Heart left ventricle (tissue), 16 donors: ENCODE measurements at places on chromosomes 11 and 22. TPM values are rescaled to one million over a fixed set of nuclear protein-coding genes. Genes with fewer than 3 reads are reported as not detected.

- no peak for DNase-seq
Measured at GRCh38 chr11:57417056-57417455, 9.9 kb downstream of the SLC43A3 start.

DNA sequence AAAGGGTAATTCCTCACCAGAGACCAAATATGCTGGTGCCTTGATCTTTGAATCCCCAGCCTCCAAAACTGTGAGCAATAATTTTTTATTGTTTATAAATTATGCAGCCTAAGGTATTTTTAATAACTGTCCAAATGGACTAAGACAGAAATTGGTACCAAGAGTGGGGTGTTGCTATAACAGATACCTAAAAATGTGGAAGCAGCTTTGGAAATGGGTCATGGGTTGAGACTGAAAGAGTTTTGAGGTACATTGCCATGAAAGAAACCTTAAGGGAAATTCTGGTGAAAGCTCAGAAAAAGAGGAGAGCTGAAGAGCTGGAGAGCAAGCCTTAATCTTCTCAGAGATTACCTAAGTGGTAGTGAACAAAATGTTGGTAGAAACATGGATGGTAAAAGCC lies 378.2 kb downstream of the NXPE2 start:
- DNase-seq = no peak

- DNase-seq = no peak
Measured at GRCh38 chr22:39341179-39341578, 8.6 kb upstream of the SYNGR1 start.

- DNase-seq = no peak
Measured at GRCh38 chr11:10938650-10939387, 81.0 kb upstream of the ZBED5 start.

DNA sequence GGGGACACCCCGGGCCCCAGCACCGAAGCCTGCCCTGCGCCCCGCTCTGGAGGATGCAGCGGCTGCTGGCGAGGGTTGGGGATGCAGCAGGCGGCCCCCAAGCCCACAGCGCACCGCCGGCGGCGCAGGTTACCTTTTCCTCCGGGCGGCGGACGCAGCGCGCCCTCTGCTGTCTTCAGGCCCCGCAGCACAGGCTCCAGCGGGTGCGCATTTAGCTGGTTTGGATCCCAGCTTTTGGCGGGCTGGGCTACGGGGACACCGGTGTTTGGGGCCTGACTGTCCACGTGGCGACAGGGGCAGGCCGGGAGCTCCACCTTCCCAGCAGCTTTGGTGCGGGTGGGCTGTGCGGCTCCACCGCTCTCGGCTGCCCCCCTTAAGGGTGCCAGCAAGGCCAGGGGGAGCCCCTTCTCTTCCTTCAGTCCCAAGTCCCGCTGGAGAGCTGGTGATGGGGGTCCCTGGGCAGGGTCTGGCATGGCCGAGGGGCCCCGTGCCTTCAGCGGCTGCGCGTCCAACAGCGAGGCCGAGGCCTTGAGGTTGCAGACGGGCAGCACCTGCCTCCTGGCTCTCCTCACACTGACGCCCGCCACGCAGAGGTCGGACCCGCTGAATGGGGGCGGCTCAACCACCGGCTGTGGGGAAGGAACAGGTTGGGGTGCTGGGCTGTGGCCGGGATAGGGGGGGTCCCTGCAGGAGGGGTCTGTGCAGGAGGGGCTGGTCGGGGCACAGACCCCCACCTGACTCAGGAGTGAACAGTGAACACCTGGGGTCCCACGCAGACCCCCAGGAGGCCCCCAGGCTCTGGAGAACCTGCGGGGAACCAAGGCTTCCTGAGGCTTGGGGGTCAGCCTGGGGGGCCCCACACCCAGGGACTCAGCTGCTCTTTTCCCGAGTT lies 18.0 kb upstream of the IL17REL start:
- DNase-seq = peak; percentile 61

- no peak for DNase-seq
Measured at GRCh38 chr22:42922374-42923191, 65.5 kb upstream of the ARFGAP3 start.

DNA sequence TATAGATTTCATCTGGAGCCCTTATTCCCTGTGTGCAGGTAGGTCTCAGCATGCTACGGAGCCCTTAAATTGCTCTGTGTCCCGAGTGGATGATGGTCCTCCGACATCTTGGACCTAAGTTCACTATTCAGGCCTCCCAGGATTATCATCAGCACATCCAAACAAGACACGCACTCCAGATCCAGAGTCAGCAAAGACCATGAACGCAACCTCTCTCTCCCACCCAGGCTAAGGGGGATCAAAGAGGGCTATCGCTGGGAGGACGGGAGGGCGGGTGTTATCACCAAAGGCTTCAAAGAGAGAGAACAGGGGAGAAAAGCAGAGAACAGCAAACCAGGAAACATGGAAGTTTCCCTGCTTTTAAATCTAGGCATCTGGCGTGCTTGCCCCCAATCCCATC lies 659.4 kb downstream of the TBC1D22A start:
- DNase-seq = no peak

- no peak for DNase-seq
Measured at GRCh38 chr11:10631761-10632160, 61.8 kb downstream of the IRAG1 start.

GRCh38 chr11:68659158-68659921 lies 25.0 kb upstream of the GAL start:
- DNase-seq = peak; percentile 80

- no peak for DNase-seq
Measured at GRCh38 chr11:115464269-115464668, 39.9 kb downstream of the CADM1 start.

DNA sequence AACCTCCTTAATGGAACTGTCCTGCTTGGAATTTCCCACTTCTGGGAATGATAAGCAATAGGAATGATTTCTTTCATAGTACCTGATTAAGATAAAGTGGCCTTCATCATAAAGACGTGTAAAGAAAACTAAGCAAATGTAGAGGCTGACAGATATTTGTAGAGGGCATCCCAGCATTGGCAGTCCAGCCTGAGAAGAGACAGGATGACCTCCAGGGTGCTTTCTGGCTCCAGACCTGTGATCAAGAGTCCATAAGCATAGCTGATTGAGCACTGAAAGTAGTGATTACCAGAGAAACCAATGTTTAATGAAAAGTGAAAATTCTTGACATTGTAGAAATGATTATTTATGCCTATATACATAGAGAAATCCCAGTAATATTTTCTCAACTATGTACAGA lies 33.6 kb downstream of the YAP1 start:
- peak; percentile 35 for DNase-seq

GRCh38 chr11:8719211-8719649 lies 36.6 kb downstream of the RPL27A start:
- DNase-seq = peak; percentile 76

DNA sequence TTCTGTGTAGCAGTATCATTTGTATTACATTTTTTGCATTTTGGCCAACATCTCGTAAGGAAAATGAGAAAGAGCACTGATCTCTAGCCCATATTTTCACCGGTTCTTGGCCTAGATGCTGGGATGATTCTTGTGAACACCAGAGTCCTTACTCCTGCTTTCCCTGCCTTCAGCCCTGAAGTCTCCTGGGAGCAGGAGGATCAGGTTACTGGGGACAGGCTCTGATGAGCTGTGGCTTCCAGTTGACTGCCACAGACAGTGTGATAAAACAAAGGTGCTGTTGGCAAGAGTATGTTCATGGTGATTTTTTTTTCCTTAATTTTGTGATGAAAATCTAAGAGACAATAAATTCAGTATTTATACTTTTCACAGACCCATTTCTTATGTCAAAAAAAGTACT lies 34.2 kb upstream of the ADSL start:
- no peak for DNase-seq

GRCh38 chr22:22738959-22739585 lies 94.7 kb downstream of the GGTLC2 start:
- no peak for DNase-seq

GRCh38 chr11:78583889-78584288 lies 9.2 kb upstream of the NARS2 start:
- no peak for DNase-seq

DNA sequence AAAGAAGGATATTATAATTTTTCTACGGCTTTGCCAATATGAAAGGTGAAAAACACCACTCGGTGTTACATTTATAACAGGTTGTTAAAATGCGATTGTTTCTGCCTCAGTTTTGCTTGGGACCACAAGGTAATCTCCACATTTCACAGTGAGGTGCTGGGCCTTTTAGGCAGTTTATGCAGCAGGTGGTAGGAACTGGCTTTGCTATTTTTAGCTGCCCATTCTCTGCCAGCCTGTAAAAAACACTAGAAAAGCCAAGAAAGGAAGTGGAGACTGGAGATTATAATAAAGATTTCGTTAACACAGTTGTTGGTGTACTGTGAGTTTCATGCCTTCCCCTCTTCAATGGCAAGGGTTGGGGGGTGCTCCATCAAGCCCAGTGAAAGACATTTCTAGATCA lies 8.0 kb upstream of the MRPL16 start:
- no peak for DNase-seq

DNA sequence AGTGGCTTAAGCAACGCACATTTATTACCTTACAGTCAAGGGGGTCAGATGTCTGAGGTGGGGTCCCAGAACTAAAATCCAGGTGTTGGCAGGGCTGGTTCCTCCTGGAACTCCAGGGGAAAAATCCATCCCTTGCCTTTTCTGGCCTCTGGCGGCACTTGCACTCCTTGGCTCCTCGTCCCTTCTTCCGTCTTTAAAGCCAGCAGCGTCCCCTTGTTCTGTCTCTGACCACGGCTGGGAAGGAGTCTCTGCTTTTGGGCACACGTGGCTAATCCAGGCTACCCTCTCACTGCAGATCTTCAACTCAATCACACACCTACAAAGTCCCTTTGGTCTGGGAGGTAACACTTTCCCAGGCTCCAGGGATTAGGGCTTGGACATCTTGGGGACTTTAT lies 73.5 kb upstream of the WNT7B start:
- DNase-seq = peak; percentile 17

DNA sequence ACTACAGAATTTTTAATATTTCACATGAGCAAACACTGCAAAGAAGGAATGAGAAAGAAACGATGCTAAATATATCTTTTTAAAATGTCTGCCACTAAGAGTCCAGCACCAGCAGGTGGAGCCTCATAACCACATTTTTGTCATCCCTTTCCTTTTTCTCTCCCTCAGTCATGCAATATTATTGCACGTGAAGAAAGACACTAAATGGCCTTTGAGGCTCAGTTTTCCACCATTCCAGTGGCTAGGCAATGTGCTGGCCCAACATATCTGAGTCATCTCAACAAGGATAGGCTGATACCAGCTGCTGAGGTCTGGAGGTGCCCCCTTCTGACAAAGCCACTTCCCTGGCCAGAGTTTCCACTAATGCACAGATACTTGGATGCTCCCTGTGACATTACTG lies 1.8 kb downstream of the ALKBH8 start:
- no peak for DNase-seq

DNA sequence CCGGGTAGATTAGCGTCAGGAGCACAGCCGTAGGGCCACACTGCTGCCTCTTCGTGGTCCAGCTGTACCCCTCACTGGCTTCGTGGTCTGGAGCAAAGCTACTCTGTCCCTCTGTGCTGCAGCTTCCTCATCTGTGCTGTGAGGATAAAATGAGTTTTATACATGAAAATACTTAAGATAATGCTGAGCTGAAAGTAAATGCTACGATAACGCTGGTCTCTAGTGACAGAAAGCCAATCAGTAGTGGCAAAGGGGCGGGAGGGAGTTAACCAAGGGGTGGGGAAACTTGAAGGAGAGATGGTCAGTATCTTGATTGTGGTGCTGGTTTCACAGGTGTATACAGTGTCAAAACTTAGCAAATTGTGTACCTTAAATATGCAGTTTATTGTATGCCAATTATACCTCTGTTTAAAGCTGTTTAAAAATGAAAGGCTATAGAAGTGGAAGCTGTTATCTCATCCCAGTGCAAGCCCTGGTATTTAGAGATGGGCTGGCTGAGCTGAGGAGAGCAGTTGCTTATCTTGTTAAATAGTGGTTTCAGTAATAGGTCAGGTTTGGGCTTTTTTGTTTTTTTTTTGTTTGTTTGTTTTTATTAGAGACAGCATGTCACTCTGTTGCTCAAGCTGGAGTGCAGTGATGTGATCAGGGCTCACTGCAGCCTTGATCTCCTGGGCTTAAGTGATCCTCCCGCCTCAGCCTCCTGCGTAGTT lies 36.7 kb downstream of the ACO2 start:
- no peak for DNase-seq

DNA sequence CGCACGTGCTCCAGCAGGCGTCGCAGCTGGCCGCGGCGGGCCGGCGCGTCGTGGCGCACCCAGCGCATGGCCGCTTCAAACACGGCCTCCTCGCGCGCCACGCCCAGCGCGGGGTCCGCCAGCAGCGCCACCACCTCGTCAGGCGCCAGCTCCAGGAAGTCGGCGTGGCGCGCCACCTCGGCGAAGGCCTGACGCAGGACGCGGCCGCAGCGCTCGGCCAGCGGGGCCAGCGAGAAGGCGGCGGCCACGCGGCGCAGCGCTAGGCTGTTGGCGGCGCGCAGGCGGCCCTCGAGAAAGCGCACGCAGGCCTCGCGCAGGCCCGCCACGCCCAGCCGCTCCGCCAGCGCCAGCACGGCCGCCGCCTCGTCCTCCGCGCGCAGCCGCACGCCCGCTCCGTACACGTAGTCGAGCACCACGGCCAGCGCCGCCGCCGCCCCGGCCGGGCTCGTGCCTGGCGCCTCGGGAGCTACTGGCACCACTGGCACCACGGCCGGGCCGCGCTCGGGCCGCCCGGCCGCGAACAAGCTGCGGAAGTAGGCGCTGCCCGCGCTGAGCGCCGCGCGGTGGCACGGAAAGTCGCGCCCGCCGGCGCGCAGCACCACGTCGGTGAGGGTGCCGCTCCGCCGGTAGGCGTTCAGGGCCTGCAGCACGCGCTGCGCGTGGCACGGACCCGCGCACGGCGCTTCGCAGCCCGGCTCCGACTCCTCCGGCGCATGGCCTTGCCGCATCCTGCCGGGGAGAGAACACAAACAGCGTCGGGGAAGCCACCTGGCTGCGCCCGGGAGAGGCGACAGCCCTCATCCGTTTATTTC lies 2.9 kb downstream of the KLHL35 start:
- peak; percentile 56 for DNase-seq

- DNase-seq = no peak
Measured at GRCh38 chr11:128518493-128519207, 68.7 kb downstream of the ETS1 start.

DNA sequence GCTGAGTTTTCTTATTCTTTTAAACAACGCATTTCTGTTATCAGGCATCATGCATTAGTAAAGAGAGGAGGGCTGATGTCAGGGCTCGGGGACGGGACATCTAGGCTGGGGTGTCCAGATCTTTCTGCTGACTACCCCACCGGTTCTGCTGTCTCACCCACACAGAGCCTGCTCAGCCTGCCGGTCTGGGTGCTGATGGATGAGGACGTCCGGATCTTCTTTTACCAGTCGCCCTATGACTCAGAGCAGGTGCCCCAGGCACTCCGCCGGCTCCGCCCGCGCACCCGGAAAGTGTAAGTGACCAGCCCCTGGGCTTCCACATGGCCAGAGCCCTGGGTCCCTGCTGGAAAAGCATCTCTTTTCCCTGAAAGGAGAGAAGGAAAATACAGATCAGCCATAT lies 9.4 kb downstream of the NCF4 start:
- DNase-seq = no peak

PIK3IP1 gene
- polyA plus RNA-seq = 7.8 TPM

CRYBB1 gene
- polyA plus RNA-seq = 0.23 TPM

GAL3ST3 gene
- 1.1 TPM for polyA plus RNA-seq

ATG2A gene
- polyA plus RNA-seq = 12.8 TPM

MICAL3 gene
- polyA plus RNA-seq = 51.6 TPM

C11orf24 gene
- 33.6 TPM for polyA plus RNA-seq

TRAF6 gene
- 2.7 TPM for polyA plus RNA-seq

ADAMTS15 gene
- polyA plus RNA-seq = 11.4 TPM

CCDC89 gene
- polyA plus RNA-seq = 0.73 TPM

DEAF1 gene
- 14.3 TPM for polyA plus RNA-seq

FOLR2 gene
- polyA plus RNA-seq = 6.5 TPM

NRIP3 gene
- polyA plus RNA-seq = 0.26 TPM
